GM19239 (cell line): ENCODE measurements at places on chromosomes 2 and 18.

GRCh38 chr18:72849671-72850070 is 18.1 kb downstream of the NETO1 start:
- DNase-seq: no peak

GRCh38 chr2:241910604-241911520 is 41.3 kb downstream of the RTP5 start:
- no peak for DNase-seq

DNA sequence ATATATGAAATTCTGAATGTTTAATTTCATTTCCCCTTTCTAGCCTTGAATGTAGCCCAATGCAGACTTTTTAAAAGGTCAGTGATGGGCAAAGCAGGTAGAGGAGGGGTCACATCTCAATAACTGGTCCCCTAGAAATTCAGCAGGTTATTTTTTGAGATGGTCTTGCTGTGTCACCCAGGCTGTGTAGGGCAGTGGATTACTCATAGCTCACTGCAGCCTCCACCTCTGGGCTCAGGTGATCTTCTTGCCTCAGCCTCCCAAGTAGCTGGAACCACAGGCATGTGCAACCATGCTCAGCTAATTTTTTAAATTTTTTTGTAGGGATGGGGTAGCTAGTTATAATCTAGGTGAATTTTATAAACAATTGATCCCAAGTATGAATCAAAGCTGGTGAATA is 8.8 kb downstream of the IAH1 start:
- DNase-seq: no peak

- no peak for DNase-seq
Observed at GRCh38 chr2:199940373-199940772, 14.9 kb downstream of the TYW5 start.

- no peak for DNase-seq
Observed at GRCh38 chr2:143382573-143382972, 253.4 kb downstream of the ARHGAP15 start.

DNA sequence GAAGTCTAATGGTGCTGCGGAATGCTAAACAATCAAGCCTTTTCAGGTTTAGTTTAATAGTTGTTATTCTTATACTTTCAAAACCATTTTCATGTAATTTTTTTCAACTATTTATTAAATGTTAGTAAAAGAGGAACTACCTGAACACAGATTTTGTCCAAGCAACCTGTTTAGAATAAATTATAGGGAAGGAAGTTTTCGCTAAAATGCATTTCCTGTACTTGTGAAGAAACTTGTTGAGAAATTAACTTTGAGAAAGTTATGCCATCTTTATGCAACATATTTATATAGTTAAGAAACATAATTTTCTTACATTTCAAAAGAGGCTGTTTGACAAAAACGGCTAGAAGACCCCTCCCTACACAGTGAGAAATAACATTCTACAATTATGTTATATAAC is 16.6 kb downstream of the MAP4K4 start:
- DNase-seq: no peak

- no peak for DNase-seq
Observed at GRCh38 chr18:60197671-60198462, 174.7 kb downstream of the MC4R start.

DNA sequence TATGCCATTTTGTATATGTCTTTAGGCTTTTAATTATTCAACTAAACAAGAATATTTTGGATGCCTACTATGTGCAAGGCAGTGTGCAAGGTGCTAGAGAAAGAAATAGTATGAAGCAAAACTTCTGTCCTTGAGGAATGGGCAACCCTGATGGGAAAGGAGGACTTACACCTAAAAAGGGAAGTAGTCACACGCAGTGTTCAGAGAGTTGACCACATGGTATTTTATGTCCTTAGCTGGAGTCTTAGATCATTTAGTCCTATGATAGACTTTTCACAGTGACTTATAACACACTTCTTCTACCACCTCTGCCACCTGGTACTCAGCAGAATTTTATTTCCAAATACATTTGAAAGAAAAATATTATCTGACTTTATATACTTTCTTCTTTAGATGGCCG is 291.6 kb downstream of the PLCL1 start:
- no peak for DNase-seq

DNA sequence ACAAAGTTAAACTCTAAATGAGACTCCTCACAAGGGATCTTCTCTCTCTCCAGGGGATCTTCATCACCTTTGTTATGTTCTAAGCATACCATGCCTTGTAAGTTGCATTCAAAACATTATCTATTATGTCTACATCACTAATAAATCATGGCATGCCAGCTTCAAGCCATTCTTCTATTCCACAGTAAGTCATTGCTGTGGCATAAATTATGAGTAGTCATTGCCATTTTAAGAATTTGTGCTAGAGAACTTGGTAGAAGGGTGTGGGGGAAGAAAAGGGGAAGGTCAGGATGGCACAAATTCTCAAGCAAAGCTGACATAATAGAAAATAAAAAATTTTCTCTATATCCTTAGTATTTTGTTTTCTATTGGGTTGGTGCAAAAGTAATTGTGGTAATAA is 33.5 kb downstream of the BARD1 start:
- no peak for DNase-seq

GRCh38 chr2:138122891-138123290 is 158.6 kb downstream of the HNMT start:
- no peak for DNase-seq

GRCh38 chr2:11458753-11459152 is 7.2 kb downstream of the E2F6 start:
- no peak for DNase-seq

GRCh38 chr2:5442736-5443135 is 249.4 kb upstream of the SOX11 start:
- DNase-seq: no peak
